ENCODE measurements at places on chromosomes 12 and 14.

- peak; percentile 48 for DNase-seq
Measured at GRCh38 chr12:122097927-122098756, 19.6 kb downstream of the MLXIP start.

DNA sequence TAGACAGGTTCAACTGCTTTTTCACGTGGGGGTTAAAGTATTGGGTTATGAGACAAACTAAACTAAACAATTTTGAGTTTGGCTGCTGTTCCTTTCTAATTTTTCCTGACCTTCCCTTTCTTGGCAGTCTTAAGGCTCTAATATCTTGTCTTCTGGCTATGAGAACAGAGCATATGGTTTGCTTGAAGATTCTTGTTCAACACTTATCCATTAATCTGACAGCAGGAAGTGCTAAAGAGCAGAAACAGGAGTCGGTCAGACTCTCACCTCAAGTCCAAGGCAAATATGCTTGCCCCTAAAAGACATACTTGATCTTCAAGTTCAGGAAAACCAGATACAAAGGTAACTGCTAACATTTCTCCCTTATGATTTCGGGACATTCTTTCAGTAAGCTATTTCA, 52.6 kb upstream of the KCNJ8 start:
- DNase-seq = no peak

- DNase-seq = no peak
Measured at GRCh38 chr12:71721783-71722505, 32.7 kb upstream of the RAB21 start.

DNA sequence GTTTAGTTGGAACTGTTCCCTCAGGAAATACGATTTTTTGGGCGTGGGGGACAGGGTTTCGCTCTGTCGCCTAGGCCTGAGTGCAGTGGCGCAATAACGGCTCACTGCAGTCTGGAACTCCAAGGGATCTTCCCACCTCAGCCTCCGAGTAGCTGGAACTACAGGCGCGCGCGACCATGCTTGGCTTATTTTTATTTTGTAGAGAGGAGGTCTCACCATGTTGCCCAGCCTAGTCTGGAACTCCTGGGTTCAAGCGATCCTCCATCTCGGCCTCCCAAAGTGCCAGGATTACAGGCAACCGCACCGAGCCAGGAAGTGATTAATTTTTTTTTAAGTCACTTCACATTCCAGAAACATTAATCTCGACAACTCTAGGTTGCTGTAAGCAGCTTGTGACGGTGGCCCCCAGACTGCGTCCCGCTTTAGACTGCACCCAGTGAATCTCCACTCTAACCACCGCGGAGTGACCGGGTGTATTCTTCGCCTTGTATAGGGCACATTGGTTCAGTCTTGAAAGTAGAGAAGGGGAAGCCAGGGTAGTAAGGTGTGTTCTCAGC, 830 bp upstream of the MIS18BP1 start:
- peak; percentile 44 for DNase-seq

GRCh38 chr12:89648211-89648930, 60.3 kb downstream of the ATP2B1 start:
- no peak for DNase-seq

GRCh38 chr14:33745163-33745562, 205.7 kb downstream of the EGLN3 start:
- DNase-seq = no peak

- DNase-seq = no peak
Measured at GRCh38 chr12:116594325-116595038, 35.3 kb downstream of the MAP1LC3B2 start.

DNA sequence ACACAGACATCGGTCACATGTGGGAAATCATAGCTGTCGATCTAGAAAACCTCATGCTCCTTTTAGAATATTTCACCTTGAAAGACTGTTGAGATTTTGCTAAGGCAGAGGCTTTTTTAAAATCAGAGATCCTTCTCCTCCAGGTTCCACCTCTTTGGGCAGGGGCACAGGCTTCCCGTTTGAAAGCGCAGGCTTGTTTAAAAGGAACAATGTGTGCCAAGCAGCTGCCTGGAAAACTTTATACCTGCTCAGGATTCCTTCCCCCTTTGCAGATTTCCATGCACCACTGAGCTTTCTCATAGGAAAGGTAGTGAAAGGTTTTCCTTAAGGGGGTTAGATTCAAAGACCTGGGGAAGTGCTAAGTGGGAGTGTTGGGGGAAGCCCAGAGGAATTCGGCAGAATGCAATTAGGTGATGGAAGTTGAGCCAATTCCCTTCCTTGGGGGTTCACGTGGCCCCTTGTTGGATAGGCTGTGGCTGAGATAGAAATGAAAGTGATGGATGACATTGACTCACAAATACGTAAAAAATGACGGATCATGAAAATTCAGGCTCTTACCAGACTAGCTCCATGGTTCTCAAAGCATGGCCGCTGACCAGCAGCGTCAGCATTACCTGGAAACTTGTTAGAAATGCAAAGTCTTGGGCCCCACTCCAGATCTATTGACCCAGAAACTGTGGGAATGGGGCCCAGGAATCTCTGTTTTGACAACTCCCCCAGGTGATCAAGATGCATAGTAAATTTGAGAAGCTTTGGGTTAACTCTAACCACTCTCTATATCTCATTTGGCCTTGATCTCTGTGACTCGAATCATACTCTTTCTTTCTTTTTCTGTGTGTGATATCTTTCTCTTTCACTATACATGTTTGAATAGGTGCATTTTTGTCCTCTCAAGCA, 281.4 kb upstream of the FKBP4 start:
- no peak for DNase-seq

DNA sequence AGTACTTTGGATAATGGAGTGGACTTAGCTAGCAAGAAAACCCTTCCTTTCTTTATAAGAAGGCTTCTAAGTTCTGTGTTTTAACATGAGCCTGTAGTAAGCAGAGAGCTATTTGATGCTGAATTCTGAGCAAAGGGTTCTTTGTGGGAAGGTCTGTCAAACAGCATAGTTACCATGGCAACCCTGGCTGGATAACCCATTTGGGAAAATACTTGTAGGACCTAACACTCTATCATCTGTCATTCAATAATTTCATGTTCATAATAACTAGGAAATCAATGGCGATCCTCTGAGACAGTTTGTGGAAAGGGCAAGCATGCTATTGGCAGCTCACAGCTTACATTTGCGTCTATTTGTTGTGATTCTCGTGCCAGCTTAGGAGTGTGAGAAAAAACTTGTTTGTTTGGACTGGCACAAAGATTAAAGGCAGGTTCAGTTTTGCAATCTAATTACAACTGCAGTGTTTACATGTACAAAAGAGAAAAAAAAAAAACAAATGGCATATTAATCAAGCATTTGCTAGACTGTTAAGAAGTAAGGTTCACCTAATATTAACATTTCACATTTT, 219.2 kb downstream of the PDZRN4 start:
- no peak for DNase-seq

DNA sequence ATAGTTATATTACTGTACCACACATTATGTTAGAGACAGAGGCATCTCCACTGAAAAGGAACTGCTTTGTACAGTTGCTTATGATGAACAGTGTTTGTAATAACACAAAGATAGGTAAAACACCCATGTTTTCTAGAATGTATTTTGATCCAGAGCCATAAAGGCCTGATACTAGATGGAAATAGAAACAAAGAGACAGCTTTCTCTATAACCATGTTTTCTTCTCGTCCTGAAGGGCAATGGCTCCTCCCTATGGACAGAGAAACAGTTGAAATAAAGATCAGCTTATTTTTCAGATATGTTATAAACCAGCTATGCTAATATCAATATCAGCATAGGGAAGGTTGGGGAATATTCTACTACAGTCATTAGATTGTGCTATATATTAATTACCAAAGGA, 109.2 kb downstream of the ATXN7L3B start:
- DNase-seq = peak; percentile 34

DNA sequence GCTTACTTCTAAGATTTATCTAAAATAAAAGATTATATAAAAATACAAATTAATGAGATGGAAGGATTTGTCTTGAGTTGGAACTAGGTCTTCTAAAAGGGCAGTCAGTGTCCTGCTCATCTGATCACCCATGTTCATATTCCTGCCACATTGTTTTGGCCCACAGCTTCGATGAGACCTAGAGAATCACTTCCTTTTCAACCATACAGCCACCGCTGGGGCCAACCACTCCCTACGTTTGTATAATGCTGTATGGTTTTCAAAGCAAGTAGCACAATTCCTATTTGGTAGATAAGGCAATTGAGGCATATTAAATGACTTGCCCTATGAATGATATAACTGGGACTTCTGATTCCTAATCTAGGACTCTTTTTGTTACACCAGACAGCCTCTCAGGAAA, 249.4 kb downstream of the ZFP36L1 start:
- DNase-seq = no peak

GRCh38 chr12:59548930-59549329, 46.9 kb upstream of the SLC16A7 start:
- no peak for DNase-seq

- no peak for DNase-seq
Measured at GRCh38 chr12:20822925-20823324, 12.4 kb downstream of the SLCO1B3 start.

DNA sequence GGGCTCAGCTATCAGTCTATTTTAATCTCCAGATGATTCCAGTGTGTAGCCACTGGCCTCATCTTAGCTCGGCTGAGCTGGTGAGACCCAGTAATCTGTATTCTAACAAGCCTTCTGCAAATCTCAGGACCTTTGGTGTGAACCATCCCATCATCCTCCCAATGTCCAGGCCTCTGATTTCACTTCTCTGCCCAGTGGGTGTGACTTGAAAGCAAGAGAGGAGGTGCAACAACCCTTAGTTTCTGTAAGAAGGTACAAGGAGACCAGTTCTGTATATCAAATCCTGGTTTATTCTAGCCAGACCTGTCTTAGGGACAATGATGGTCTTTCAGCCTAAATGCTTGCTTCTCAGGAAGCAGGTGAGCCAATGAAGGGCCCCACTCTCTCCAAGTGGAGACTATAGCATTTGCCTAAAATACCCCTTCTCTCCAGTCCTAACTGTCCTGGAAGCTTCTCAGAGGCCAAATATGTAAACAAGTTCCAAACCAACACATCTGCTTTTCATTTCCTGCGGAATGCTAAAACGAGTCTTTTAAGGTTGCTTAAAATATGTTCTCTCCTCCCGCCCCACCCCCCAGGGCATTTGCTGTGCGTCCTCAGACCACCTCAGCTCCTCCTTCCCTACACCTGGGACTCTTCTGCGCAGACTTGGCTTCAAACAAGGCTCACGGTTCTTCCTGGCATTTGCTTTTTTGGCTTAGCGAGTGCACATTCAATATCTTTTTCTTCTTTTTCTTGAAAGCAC, 78.4 kb upstream of the FUT8 start:
- DNase-seq = no peak

DNA sequence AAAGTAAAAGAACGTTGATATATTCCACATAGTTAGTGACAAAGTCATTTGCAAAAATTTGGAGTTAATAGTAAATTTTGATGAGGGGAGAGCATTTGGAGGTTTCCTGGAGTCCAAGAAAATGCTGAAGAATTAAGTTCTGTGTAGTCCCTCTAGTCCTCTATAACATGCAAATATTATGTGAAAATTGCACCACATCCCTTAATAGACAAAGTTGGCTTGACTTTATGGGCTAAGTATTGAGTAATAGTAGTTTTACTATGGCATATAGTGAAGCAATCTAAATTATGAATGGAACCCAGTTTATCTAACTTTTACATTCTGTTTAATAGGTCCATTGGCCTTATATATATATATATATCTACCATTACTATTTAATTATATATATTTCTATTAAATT, 66.4 kb upstream of the DCN start:
- DNase-seq = no peak

DNA sequence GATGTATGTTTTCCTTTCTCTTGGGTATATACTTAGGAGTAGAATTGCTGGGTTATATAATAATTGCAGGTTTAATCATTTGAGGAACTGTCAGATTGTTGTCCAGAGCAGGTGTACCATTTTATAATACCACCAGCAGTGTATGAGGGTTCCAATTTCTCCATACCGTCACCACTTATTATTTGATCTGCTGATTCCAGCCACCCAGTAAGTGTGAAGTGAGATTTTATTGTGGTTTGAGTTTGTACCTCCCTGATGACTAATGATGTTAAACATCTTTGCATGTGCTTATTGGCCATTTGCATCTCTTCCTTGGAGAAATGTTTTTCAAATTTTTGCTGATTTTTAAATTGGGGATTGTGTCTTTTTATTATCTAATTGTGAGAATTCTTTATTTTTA, 15.1 kb downstream of the NCKAP5L start:
- no peak for DNase-seq

- no peak for DNase-seq
Measured at GRCh38 chr12:12945591-12945990, 6.4 kb downstream of the GPRC5D start.
